KG1 (cell line): ENCODE measurements at places on chromosomes 1 and 21.

DNA sequence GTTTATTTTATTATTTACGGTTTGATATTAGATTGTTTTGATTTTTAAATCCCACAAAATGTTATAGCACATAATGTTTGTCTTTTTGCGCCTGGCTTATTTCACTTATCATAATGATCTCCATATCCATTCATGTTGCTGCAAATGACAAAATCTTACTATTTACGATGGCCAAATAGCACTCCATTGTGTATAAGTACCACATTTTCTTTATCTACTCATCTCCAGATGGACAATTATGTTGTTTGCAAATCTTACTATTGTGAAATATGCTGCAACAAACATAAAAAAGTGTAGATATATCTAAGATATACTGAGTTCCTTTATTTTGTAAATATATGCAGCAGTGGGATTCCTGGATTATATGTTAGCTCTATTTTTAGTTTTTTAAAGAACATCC is 1568.3 kb downstream of the AMY1C start:
- no peak for DNase-seq

DNA sequence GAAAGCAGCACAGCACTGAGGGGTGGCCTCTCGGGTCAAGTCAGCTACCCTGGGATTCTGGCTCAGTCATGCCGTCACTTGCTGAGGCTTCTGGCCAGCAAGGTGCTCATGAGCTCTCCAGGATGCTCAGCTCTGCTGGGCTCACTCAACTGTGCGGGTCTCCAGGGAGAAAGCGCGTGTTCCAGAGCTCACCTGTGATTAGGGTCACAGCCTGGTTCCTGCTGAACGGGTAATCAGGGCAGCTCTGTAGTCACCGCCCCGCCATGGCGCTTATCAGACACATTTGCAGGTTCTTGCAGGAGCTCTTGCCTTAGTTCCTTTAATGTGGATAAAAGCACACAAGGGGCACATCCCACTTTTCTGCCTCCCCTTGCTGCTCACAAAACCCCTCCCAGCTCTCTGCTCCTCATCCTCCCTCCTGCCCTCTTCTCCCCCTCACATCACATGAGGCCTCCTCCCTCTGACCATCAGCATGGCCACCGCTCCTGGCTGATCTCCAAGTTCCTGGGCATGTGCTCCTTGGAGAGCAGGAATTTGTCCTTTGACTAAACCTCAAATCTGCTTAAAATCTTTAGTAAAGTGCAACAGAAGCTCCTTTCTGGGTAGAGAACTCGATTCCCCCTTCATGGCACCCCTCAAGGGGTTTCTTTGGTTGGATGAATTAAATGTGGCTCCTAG is 2.0 kb downstream of the PCP4 start:
- no peak for DNase-seq

- no peak for DNase-seq
These were observed 12.6 kb upstream of the SAMD11 start for GRCh38 chr1:910881-911721.

DNA sequence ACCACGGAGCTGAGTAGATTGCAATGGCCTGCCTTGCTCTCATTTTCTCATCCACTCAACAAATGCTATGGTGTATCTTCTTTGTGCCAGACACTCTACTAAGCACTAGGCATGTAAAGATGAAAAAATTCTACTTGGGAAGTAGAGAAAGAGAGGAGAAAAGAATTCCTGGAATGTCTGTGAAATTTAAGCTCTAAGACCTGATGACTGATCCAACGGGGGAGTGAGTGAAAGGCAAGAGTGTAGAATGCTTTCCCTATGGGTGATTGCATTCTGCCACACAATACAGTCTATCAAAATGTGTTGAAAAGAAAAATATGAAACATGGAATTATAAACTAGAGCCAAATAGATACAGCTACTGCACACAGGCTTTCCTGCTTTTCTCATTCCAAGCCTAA is 82.3 kb downstream of the CYYR1 start:
- DNase-seq = no peak

DNA sequence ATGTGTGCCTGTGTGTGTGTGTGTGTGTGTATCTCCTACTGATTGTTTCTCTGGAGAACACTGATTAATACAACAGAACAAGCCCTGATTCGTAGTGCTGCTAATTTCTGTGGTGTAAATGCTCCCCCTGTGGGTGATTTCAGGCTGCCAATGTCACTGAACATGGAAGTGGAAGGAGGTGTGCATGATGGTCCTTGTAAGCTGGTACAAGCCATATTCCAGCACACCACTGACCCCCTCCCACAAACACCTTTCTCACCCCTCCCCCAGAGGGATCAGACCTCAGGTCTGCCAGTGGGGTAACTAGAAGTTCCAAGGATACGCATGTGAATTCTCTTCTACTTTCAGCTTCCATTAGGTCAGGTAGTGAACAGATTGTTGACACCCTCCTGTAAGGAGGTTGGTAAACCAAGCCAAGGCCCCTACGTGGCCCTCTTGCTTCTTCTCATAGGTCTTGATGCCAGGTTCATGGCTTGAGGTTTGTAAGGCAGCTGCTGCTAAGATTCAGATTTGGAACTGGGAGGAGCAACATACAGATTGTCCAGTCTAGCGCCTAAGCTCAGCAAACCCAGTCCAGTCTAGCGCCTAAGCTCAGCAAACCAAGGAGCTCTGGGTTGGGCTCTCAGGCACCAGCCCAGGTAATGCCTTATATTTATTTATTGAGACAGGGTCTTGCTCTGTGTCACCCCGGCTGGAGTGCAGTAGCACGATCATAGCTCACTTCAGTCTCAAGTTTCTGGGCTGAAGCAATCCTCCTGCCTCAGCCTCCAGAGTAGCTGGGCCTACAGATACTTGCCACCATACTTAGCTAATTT is 38.7 kb downstream of the DHCR24 start:
- no peak for DNase-seq

DNA sequence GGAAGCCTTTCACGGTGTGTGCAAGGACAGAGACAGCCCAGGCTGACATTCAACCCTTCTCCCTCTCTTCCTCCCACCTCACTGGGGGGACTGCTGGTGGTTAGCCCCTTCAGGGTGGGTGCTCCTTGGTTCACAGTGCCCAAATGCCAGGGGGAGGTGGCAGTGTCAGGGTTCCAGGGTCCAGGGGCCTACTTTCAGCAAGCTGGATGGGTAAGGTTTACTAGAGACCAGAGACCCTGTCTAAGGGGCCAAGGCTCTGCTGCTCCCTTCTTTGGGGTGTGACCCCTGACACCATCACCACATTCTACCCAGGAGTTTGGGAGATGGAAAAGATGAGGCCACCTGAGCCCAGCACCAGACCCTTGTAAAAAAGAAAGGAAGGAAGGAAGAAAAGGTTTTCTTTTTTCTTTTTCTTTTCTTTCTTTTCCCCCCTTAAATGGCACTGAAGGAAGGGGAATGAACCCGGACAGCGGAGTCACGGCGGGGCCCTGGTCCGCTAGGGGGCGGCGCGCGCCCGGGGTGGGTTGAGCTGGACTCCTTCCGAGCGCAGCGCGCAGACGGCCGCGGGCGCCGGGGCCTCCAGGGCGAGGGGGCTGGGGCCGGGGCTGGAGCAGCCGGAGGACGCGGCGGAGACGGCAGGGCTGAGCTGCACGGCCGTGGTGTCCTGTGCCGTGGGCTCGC is 18.8 kb downstream of the KNCN start:
- peak; percentile 23 for DNase-seq

GRCh38 chr1:232577772-232578171 is 52.2 kb downstream of the SIPA1L2 start:
- DNase-seq = no peak

DNA sequence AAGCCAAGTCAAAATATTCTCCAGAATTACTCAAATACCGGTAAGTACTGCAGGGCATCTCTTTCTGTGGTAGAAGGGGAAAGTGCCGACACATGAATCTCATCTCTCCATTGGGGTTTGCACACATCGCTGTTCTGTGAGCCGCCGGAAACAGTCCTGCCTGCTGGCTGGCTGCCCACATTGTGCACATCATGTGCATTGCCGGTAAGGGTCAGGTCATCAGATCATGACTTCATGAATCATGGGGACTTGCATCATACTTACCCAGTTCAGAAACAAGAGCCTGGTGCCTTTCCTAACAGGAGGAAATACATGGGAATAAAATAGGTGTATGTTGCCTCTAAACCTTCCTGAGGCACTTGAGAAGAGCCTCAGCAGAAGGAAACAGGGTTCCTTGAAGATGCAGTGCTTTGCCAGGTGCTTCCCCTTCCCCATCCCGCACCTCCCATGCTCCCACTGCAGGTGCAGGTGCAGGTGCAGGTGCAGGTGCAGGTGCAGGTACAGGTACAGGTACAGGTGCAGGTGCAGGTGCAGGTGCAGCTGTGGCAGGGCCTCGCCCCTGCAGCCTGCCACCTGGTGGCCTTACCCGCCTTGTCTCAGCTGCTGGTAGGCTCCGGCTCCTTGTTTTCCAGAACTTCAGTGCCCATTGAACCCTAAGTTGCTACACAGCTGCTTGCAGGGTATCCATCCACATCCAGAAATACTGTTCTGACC is 26.5 kb downstream of the GPR137B start:
- no peak for DNase-seq

GRCh38 chr1:83115785-83116184 is 883.1 kb downstream of the TTLL7 start:
- no peak for DNase-seq

DNA sequence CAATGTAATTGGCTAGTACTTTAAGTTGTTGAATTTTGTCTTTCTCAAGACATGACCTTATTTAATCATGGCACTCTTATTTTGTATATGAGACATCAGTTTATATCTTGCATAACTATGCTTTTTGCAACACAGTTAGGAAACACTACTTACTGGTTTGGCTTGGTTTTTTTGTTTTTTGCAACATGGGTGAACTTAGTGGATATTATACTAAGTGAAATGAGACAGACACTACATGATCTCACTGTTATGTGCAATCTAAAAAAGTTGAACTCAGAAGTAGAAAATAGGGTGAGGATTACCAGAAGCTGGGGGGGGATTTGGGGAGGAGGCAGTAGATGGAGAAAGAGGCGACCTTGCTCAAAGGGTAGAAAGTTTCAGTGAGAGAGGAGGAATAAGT is 132.1 kb downstream of the PLA2G4A start:
- no peak for DNase-seq

- no peak for DNase-seq
These were observed 155.1 kb upstream of the GORAB start for GRCh38 chr1:170376801-170377385.
